Thyroid gland (tissue), 4 donors: ENCODE measurements at places on chromosomes 7 and 10. TPM values are rescaled to one million over a fixed set of nuclear protein-coding genes. Genes with fewer than 3 reads are reported as not detected.

- DNase-seq: no peak
Measured at GRCh38 chr7:85890244-85890811, 703.5 kb upstream of the SEMA3D start.

- no peak for DNase-seq
Measured at GRCh38 chr10:127945948-127946711, 39.2 kb downstream of the PTPRE start.

The WDR86 gene
- 203 TPM for total RNA-seq

The NEBL gene
- total RNA-seq: 269 TPM

DNA sequence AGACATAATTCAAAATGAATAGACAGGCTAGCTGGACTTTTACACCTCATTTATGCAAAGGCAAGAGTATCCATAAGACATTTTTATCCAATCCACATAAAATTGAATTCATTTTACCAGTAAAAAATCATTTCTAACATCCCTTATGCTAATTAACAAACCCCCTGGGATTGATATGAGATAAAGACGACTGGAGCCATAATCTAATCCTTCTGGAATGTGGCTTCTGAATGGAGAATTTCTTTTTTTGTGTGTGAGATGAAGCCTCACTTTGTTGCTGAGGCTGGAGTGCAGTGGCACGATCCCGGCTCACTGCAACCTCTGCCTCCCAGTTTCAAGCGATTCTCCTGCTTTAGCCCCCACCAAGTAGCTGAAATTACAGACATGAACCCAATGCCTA is 90.4 kb downstream of the AKR1D1 start:
- DNase-seq: no peak

- DNase-seq: peak; percentile 17
Measured at GRCh38 chr7:3301831-3302618, 973 bp downstream of the SDK1 start.

The PYROXD2 gene
- total RNA-seq: 20.1 TPM

GRCh38 chr7:35695473-35695850 is 527 bp upstream of the HERPUD2 start:
- no peak for DNase-seq

The PPP2R2D gene
- total RNA-seq: 33.5 TPM

- DNase-seq: no peak
Measured at GRCh38 chr7:65250697-65251395, 122.8 kb upstream of the ZNF92 start.

The LIPJ gene
- 0.83 TPM for total RNA-seq
